A172 (cell line): ENCODE measurements at places on chromosomes 12 and 14.
A peak's percentile ranks its signal among the peaks of the same experiment; 100 is the strongest.

GRCh38 chr14:71240171-71240570, 332.9 kb downstream of the PCNX1 start:
- DNase-seq, result no peak

GRCh38 chr12:110176745-110177144, 52.6 kb downstream of the IFT81 start:
- DNase-seq, result no peak

GRCh38 chr12:112586148-112586783, 167.5 kb downstream of the PTPN11 start:
- DNase-seq, result no peak

- DNase-seq, result no peak
Observed at GRCh38 chr12:125919856-125920470, 854.7 kb downstream of the AACS start.

DNA sequence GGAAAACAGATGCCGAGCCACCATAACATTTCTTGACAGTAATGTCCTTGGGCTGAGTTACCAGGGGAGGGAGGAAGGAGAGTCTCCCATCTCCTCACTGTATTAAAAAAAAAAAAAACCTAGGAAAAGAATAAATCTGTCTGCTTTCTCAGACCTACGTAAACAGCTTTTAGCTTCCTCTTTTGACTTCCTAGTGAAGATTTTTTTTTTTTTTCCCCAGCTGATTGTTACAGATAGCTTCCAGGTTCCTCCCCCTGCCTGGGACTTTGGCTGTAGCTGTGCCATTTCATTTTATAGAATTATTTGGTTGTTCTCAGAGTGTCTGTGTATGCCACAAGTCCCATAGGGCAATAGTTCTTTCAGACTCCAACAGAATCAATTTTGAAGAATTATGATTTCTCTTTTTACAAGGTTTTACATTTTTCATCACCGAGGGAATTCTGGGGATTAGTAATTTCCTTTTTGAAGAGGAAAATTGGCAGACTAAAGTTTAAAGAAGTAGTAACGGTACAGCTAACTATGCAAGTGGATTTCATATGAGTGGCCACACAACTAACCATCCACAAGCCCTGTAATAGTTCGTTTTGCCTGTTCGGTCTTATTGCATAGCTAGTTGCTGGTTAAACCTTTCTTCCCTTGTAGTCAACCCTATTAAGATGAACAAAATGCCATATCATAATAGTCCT, 23.1 kb upstream of the GNS start:
- DNase-seq, result no peak

GRCh38 chr12:113220593-113221180, 577 bp upstream of the TPCN1 start:
- DNase-seq, result no peak

DNA sequence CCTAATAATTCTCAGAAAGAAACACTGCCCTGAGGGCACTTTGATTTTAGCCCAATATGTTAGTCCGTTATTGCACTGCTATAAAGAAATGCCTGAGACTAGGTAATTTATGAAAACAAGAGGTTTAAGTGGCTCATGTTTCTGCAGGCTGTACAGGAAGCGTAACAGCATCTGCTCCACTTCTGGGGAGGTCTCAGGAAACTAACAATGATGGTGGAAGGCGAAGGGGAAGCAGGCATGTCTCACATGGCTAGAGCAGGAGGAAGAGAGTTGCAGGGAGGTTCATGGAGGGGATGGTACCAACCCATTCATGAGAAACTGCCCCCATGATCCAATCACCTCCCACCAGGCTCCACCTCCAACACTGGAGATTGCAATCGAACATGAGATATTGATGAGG, 49.4 kb upstream of the RERG start:
- no peak for DNase-seq

- DNase-seq, result no peak
Observed at GRCh38 chr14:95335071-95335470, 15.4 kb upstream of the CLMN start.

DNA sequence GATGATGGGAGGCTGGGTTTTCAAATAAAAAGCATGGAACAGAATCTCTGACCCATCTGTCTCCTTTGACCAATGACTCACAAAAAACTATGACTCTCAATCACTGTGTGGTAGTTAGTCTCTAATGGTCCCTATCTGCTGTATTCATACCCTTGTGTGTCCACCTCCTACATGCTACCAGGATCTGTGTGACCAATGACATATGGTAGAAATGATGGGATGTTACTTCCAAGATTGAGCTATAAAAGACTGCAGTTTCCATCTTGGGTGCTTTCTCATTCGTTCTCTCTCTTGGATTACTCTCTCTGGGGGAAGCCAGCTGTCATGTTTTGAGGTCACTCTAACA, 144.7 kb upstream of the BTG1 start:
- DNase-seq, result peak; percentile 45

DNA sequence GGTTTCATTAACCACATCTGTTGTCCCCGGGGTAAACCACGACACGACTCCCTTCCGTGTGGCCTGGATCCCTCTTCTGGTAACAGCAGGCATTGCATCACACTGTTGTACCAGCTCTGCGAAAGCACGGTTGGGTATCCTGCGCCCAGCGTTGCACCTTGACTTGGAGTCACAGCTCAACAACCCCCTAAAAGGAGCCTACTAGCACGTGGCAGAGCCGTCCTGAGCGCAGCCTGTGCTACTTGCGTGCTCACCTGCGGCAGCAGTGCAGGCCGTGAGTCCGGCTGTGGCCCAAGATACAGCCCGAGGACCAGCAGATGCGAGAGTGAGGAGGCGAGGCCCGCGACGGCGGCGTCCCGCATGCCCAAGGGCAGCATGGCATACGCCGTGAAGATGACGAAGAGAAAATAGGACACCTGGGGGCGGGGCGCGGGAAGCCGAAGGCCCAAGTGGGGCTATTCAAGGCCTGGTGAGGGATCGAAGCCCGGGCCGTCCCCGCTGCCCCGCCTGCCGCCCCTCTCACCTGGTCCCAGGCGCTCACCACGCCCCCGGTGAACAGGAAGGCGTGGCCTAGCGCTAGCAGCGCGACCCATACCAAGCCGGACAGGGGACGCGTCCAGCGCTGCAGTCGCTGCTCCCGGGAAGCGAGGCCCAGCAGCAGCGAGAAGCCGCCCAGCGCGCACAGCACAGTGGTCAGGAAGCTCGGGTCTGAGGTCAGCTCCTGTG, 2.4 kb downstream of the ADCY4 start:
- no peak for DNase-seq

DNA sequence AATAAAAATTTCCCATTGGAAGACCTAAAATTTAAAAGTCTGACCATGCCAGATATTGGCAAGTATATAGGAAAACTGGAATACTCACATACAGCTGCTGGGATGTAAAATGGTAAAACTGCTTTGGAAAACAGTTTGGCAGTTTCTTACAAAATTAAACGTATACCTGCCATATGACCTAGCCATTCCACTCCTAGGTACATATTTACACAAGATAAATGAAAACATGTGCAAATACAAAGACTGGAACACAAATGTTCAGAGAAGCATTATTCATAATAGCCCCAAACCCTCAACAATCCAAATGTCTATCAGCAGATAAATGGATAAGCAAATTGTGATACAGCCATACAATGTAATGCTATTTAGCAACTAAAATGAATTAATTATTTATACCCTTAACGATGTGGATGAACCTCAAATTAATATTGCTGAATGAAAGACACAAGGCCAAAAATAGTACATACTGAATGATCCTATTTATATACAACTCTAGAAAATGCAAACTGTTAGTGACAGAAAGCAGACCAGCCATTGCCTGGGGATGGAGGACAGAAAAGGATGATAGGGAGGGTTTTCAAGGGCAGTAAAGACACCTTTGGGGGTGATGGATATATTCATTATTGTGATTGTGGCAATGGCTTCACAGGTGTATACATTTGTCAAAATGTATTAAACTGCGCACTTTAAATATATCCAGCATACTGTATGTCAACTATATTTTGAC, 21.3 kb upstream of the TCP11L2 start:
- DNase-seq, result no peak

GRCh38 chr14:61581340-61581739, 114.0 kb upstream of the HIF1A start:
- DNase-seq, result no peak
